Substantia nigra (tissue), 51 donors: ENCODE measurements at places on chromosomes 11 and 22.

DNA sequence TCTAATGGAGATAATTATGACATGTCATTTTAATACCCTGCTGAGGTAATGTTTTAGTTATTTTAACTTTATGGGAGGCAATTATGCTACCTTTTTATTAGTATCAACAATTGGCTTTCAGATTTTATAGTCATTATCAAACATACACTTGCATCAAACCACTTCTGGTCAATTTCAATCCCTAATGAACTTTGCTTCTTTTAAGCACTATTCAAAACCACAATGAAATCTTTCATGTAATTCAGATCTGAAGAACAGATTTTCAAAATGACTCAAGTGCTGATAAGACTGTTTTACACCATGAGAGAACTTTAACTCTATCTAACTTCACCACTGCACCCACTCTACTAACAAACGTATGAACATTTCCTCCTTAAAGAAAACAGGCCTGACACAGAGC lies 25.9 kb upstream of the CCDC34 start:
- DNase-seq: no peak

DNA sequence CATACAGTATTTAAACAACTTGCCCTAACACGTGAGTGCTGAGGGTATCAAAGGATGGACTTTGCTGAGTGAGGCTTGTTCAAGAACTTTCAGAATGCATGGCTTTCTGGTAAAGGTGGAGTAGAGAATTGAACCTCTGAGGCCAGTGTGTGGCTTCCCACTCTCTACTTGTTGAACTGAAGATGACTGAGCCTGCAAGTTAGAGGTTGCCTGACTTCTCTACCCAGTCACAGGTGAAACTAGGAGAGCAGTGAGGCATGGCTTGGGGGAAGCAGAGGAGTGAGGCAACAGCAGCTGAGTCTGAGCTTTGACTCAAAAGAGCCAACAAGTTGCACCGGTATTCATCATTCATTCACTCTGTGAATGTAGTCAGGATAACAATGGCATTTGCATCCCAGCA lies 256.4 kb upstream of the SESN3 start:
- no peak for DNase-seq

DNA sequence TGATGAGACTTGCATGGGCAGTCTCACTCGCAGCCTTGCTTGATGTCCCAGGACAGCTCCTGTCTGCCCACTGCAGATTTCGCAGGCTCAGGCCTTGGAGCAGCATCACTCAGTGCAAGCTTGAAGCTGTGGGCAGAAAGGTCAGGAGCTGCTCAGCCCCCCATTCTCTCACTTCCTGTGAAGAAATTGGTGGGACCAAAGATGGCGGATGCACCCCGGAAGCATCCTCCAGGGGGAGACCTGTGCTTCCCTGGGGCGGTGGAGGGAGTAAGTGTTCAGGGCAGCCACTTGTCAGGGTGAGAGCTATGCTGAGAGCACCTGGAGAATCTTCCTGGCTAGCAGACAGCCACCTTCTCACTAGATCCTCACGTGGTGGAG lies 11.3 kb downstream of the PLAAT2 start:
- no peak for DNase-seq

- DNase-seq: no peak
Observed at GRCh38 chr22:17198170-17199002, 20.8 kb downstream of the ADA2 start.

DNA sequence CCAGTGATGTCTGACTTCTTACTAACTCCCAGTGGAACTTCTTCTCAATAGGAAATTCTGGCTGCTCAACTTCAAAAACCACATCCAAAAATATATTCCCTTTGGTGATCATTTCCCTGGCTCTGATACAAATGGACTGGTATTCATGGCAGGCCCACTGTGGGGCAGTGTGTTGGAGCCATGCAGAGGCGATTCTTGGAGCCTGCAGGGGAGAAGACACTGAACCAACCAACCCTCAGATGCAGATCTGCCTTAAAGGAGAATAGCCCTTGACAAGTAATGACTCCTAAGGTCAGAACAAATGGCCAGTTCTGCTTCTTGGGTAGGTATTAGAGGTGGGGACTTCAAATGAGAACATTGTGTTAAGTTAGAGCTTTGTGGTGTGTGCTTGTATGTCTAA lies 12.2 kb downstream of the OR4D9 start:
- no peak for DNase-seq
